ENCODE measurements at places on chromosomes 7 and 10.

DNA sequence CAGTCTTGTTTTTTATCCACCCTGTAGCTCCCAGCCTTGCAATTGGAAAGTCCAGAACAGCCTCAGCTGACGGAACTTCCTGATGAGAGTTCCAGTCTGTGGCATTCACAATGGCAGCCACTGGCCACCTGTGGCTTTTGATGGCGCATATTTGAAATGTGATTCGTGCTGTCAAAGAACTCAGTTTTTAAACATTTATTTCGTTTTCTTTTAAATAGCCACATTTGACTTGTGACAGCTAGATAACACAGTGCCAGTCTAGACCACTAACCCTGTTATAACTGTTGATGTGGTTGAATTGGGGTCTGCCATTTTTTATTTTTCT is 97.3 kb downstream of the INPP5A start:
- no peak for DNase-seq

GRCh38 chr7:9029681-9030530 is 596.5 kb downstream of the NXPH1 start:
- DNase-seq = no peak

- DNase-seq = no peak
Observed at GRCh38 chr7:126394406-126394805, 858.3 kb downstream of the GRM8 start.

DNA sequence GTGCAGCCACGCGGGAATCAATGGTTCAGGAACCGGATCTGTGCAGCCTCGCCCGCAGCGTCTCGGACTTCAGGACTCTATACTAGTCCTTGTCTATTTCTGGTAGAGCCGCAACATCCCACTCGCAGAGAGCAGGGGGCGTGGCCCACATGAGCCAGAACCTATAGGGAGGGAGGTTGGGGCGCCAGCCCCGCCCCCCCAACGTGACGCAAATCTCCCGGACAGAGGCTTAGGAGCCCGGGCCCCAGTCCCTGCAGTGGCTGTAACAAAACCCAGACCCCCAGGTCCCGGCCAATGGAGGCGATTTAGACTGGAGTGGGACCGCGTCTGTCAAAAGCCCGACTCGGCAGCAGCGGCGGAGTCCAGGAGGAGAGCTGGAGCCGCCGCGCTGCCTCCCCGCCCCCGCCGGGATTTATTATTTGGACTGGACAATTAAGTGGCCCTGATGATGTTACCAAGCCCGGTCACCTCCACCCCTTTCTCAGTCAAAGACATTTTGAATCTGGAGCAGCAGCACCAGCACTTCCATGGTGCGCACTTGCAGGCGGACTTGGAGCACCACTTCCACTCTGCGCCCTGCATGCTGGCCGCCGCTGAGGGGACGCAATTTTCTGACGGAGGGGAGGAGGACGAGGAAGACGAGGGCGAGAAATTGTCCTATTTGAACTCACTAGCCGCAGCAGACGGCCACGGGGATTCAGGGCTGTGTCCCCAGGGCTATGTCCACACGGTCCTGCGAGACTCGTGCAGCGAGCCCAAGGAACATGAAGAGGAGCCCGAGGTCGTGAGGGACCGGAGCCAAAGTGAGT is at the start of gene NKX2-3:
TSS of gene NKX2-3 (plus strand) at position 256 of the 809 bp plus-strand sequence. CDS start at position 446, 190 bp downstream.
- no peak for DNase-seq

DNA sequence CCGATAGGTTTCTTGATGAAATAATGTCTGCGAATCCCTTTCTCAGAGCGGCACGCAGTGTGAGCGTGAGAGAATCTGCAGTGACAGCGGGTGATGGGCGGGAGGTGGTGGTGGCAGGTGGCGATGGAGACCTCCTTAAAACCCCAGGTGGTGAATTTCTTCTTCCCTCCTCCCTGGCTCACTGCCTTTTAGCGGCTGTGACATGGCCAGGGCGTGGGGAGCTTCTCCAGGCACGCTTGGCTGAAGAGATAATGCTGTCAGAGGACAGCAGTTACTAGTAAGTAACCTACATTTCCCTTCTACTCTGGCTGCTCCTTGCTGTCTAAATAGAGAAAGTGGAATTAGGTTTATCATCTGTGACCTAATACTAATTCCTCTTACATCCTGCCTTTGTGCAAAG is 141.4 kb upstream of the INSYN2A start:
- no peak for DNase-seq

GRCh38 chr10:121357401-121357800 is 240.8 kb downstream of the FGFR2 start:
- no peak for DNase-seq

DNA sequence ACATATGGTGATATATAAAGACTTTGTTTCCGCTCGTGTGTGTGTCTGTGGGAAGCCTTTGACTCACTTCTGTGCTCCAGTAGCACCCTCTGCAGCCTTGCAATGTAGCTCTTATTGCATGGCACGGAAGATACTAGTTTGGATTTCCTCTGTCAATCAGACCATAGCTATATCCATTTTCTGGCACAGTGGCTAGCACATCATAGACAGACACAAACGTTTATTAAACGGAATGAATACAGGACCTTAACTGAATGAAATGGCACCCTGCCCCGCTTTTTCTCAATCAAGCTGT is 124.0 kb upstream of the PTPN20 start:
- DNase-seq = peak; percentile 57

GRCh38 chr7:157516311-157516710 is 179.5 kb downstream of the DNAJB6 start:
- DNase-seq = no peak

GRCh38 chr7:70557338-70557737 is 574.6 kb upstream of the GALNT17 start:
- no peak for DNase-seq

- no peak for DNase-seq
Observed at GRCh38 chr10:1553951-1554350, 183.4 kb downstream of the ADARB2 start.

DNA sequence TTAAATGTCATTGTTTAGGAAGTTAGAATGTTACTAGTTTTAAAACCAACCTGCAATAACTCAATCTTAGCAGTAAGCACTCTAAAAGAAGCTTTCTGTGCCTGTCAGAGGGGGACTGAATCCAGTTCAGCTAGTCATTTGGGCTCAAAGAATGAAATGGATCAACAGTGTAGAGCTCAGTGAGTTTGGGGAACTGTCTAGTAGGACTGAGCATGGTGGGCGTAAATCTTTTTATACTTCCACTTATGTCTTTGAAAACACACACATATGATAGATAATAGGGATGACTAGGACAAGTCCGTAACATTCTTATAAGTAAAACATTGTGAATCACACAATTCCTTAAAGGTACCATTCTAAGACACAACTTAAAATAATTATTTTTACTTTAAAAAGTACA is 11.5 kb downstream of the GSAP start:
- DNase-seq = no peak

GRCh38 chr10:74752371-74753040 is 73.9 kb upstream of the KAT6B start:
- DNase-seq = no peak

DNA sequence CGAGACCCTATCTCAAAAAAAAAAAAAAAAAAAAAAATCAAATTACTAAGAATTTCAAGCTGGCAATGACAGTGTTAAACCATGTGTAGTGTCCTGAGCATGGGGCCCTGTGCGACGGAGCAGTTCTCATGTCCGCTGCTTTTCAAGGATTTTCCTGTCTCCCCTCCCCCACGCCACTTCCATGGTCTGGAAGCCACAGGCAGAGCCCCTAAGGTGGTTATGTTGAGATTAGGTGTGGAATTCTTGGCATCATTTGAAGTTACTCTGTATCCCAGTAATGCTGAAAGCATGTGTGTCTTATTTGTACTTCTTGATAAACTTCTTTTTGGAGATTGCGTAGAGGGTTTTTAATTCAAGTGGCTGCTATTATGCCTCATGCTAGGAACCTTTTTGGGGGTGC is 65.2 kb downstream of the PFKFB3 start:
- no peak for DNase-seq

DNA sequence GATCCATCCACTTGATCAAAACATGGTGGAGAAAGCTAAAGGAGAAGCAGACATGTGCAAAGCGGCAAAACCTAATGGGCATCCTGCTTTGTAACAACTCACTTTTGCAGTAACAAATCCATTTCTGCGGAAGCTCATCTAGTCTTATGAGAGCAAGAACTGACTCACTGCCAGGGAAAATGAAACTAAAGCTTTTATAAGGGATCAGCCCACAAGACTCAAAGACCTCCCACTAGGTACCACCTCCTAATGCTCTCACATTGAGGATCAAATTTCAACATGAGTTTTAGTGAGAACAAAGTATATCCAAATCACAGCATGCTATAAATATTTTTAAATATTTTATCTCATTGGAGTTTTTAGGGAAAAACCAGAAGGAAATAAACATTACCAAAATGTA is 120.1 kb upstream of the GNAI1 start:
- DNase-seq = no peak

DNA sequence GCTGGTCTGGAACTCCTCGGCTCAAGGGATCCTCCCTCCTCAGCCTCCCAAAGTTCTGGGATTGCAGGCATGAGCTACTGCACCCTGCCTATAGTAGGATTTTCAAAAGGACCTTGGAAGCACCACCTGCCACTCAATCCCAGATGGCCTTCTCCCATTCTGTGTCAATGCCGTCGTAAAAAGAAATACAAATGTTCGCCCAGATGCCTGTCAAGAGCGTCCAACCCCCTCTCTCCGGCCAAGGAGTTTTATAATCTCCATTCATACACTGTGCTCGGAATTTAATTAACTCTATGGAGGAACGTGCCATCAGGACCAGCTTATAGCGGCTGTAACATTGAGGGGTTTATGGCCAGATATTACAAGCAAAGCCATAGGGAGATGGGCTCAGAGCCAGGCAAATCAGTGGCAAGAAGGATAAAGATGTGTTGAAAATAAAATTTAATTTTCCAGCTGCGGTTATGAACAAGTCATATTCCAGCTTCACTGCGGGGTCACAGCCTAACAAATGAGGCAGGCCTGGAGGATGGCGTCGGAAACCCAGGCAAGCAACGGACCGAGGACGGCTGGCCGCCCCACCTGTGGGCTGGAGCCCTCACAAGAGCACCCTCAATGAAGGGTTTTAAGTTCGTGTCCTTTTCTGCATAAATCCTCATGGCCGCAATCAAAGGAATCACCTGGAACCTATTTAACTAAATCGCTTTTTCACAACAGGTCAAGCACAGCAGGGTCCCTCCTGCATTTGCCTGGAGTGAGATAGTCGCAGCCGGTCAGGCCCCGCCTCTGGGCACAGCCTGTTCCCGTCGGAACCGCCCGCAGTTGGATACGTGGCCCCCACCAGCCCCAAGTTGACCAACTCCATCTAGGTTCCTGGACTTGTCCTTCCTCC is 374.5 kb upstream of the FOXK1 start:
- no peak for DNase-seq

DNA sequence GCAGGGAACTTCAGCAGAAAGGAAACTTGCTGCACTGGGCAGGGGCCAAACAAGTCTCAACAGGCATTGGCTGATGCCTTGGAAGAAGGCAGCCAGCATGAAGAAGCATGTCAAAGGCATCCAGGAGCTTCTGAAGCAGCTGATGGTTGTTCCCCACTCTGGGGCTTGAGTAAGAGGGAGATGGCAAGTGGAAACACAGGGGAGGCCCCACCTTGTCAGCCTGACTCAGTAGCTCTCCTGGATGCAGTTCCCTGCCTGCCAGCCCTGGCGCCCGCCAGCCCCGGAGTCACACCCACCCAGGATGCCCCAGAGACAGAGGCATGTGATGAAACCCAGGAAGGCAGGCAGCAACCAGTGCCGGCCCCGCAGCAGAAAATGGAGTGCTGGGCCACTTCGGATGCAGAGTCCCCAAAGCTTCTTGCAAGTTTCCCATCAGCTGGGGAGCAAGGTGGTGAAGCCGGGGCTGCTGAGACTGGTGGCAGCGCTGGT is 96.5 kb downstream of the TACC2 start:
- no peak for DNase-seq

GRCh38 chr10:11255796-11256444 is 238.2 kb downstream of the CELF2 start:
- no peak for DNase-seq

Measured in Calu3 (cell line).